ENCODE measurements at places on chromosomes 3 and 15. TPM values are rescaled to one million over a fixed set of nuclear protein-coding genes. Genes with fewer than 3 reads are reported as not detected.

Gene GRM7
- not detected for total RNA-seq

Gene ATP13A5
- not detected for total RNA-seq

Gene ROPN1
- not detected for total RNA-seq

Gene GPR87
- total RNA-seq: 83.1 TPM

Gene TF
- under 0.01 TPM for total RNA-seq

Gene PSTPIP1
- 0.72 TPM for total RNA-seq

Gene RARB
- 0.96 TPM for total RNA-seq

Gene TIMMDC1
- total RNA-seq: 57.3 TPM

Gene PRR20G
- not detected for total RNA-seq

Measured in tracheal epithelial cell (primary cell).